Immature natural killer cell (primary cell): ENCODE measurements at places on chromosomes 11 and 22. TPM values are rescaled to one million over a fixed set of nuclear protein-coding genes. Genes with fewer than 3 reads are reported as not detected.

The CHRNA10 gene
- polyA plus RNA-seq = 0.26 TPM

GRCh38 chr11:61080986-61081590, 21.2 kb upstream of the CD5 start:
- no peak for DNase-seq

DNA sequence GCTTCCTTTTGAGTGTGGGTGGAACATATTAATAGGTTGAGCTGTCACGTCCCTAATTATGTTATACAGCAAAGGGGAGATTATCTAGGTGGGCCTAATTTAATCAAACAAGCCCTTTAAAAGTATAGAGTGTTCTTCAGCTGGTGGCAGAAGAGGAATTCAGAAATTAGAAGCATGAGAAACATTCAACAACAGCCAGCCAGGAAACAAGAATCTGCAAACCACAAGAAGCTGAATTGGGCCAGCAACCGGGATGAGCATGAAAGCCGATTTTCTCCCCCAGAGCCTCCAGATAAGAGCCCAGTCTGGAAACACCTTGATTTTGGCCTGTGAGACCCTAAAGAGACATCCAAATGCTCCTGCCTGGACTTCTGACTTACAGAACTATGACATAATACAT, 105.8 kb upstream of the LDLRAD3 start:
- DNase-seq = no peak

The TBX10 gene
- polyA plus RNA-seq = not detected

The TMEM191C gene
- 2.5 TPM for polyA plus RNA-seq

DNA sequence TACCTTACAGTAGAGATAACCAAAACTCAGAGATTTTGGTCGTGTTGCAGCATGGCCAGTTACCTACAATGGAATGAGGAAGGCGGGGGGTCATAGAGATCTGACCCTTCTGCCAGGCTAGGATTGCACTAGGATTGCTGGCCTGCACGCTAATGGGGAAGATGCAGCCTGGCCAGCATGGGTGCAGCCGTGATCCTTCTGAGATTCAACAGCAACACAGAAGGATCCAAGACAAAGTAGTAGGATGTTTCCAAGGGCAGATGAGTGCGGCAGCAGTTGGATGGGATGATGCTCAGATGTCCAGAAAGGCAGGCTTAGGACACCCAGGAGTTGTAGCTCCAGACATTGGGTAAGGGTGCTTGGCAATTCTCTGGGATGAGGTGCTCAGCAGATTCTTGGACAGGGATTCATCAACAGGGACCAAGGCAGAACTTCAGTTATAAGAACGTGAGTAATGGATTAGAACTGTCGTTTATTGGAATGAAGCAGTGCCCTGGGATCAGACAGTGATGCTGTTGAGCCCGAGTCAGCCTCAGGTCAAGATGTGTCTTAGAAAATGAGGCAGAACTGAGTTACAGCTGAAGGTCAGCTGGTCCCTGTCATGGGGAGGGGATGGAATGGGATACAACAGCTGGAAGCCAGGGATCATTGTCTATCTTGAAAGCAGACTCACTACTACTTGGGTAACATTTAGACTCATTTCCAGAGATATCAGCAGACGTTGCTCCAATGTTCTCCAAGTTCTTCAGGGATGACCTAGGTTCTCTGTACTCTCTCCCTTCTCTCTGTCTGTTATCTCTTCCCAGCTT, 71.0 kb downstream of the PARVA start:
- DNase-seq = no peak

DNA sequence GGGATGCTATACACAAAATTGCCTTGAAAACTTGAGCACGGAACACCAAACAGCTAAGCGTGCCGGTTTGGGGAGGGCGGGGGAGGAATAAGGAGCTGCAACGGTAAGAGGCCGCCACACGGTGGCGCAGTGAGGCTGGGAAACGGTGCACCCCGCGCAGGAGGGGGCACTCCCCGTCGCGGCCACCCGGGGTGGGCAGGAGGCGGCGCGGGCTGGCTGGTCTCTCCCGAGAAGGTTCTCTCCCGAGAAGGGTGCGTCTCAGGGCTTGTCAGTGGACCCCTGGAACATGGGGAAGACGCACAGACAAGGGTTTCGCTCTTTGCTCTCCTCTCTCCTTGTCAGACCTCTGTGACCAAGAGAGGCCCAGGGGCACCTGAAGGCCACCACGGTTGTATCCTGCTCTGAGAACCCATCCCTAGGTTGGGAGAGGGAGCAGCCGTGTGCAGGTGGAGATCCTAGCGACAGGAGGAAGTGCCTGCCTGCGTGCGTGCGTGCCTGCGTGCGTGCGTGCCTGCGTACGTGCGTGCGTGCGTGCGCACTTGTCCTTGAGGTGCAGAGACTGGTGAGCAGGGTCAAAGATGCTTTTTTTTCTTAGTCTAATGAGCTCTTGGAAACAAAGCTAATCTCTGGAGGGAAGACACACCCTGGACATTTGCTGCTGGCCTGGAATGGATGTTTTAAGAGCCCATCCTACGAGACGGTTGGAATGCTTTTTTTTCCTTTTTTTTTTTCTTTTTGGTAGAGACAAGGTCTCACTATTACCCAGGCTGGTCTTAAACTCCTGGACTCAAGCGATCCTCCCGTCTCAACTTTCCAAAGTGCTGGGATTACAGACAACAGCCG, 18.1 kb upstream of the JAM3 start:
- DNase-seq = peak; percentile 69

DNA sequence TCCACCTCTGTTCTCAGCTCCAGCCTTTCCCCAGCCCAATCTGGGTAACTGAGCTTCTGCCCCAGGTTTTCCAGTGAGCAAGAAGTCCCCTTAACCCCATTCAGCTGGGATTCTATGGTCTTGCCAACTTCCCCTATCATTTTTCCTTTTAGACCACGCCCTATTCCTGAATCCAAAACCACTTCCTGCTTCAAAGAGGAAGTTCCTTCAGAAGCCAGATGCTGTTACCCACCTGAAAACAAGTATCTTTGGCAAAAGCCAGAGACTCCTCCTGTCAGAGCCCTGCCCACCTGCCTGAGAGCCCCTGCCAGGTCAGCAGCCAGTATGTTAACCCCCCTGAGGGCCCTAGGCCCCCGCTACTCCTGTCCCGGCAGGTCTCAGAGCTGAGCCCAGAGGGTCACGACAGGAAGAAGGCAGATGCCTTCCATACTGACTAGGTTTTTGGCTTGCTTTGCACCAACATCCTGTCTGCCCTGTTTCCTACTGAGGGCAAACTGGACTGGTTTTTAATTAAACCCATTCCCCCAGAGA, 20.3 kb upstream of the MICAL2 start:
- no peak for DNase-seq

DNA sequence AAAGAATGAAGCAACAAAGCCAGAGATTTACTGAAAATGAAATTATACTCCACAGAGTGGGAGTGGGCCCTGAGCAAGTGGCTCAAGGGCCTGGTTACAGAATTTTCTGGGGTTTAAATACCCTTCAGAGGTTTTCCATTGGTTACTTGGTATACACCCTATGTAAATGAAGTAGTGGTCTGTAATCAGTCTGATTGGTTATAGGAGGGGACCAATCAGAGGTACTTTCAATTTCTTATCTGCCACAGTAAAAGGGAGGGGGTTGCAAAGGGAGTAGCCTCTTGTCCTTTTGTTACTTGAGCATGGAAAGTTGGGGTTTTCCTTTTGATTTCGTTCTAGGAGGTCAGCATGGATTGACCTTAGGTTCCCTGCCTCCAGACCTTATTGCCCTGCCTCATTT, 63.5 kb downstream of the ATM start:
- peak; percentile 13 for DNase-seq

DNA sequence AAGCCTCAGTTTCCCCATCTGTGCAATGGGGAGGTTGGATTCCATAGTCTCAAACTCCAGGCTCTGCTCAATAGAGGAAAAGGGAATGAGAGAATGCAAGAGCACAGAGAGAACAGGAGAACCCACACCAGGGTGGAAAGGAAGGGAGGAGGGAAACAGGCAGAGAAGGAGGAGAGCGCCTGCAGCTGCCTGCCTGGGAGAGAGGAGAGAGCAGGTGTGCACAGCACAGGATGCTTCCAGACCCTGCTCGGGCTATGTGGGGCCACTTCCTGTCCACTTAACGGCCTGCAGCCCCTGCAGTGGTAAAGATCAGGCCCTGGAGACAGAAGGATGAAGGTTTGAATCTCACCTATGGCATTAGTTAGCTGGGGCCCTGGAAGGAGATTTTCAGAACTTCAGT, 12.3 kb downstream of the LRRC32 start:
- no peak for DNase-seq

DNA sequence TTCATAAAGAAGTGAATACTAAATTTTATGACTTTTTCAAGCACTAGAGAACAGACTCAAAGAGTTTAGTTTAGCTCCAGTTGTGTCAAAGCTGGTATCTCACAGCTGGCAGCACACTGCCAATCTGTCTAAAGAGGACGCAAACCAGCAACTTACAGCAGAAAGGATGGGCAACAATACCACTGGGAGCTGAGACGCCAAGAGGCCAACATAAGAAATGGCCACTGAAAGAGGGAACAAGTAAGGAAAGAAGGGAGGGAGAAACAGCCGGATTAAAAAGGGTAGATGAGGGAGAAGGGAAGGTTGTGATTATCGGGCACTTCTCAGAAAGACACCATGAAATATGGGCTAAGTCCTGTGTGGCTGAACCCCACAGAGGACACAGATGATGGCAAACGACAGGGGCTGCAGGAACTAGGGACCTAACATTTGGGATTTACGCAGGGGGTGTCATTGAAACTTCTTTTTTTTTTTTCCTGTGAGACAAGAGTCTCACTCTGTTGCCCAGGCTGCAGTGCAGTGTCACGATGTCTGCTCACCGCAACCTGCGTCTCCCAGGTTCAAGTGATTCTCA, 41.7 kb downstream of the SERPIND1 start:
- no peak for DNase-seq

The LMNTD2 gene
- 0.66 TPM for polyA plus RNA-seq

DNA sequence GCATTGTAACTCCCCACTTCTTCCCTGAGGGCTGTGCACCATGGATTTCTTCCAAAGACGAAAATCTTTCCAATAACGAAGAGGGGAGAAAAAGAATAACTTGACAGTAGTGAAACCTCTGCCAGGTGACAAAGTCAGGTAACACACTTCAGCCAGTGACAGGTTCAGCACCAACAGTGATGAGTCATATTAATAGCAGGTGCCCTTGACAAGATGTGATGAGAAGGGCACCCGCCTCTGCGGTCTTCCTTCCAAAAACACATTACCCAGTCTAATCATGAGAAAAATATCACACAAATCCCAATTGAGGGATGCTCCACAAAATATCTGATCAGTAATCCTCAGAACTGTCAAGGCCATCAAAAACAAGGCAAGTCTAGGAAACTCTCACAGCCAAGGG, 157.8 kb downstream of the EFCAB6 start:
- no peak for DNase-seq

DNA sequence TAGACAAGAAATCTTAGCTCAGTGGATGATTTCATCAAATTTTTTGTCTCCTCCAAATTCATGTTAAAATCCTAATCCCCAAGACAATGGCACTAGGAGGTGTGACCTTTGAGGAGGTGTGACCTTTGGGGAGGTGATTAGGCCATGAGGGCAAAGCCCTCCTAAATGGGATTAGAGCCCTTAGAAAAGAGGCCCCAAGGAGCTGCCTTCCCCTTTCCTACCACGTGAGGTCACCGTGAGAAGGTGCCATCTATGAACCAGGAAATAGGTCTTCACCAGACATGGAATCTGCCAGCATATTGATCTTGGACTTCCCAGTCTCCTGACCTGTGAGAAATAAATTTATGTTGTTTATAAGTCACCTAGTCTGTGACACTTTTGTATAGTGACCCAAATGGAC, 138.7 kb downstream of the TRIM29 start:
- DNase-seq = no peak

The MS4A6E gene
- not detected for polyA plus RNA-seq

DNA sequence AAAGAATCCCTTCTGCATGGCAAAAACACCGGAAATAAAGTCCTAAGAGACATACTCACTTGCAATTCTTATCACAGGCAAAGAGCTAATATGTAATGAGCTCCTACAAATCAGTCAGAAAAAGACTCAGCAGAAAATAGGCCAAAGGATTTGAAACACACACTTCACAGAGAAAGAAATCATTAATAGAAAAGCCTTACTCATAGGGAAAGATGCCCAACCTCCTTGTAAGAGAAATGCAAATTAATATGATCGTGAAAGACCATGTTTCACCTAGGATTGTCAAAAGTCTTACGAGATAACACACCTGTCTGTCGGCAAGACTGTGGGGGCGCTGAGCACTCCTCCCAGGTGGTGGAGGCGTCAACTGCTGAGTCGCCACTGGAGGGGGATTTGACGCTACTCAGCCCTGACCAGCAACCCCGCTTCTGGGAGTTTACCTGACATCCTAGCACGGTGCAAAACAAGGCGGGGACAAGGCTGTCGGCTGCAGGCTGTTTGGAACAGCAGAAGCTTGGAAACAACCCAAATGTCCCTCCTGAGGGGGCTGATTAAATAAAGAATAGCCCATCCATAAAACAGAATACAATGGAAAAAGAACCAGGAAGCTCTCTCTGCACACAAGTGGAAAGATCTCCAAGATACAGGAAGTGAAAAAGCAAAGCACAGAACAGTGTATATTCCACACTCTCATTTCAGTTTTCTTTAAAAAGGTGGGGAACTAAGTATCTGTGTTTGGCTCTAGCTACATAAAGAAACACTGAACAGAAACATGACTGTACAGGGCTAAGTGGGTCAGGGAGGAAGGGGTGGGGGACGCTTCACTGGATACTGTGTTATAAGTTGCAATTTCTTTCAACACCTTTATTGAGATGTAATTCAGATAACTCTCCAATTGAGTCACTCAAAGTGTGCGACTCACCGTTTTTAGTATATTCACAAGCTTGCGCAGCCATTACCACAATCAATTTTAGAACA, 11.5 kb downstream of the CSNK1E start:
- DNase-seq = no peak

DNA sequence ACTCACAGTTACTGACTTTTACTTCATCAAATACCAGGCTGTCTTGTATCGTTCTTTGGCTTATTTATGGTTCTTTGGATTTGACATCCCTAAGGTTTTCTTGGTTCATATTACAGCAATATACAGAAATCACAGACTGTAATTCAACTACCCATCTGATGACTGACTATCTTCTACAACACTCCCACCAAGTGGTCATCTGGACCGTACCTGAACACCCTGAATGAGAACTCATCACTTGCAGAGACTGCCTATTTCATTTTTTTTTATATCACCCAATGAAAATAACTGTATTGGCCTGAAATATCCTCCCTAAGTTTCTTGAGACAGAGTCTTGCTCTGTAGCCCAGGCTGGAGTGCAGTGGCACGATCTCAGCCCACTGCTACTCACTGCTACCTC, 9.5 kb upstream of the UPB1 start:
- peak; percentile 3 for DNase-seq

GRCh38 chr22:38766076-38766777, 10.4 kb upstream of the SUN2 start:
- peak; percentile 38 for DNase-seq

The NLRP6 gene
- not detected for polyA plus RNA-seq

The SPON1 gene
- polyA plus RNA-seq = 1.1 TPM

DNA sequence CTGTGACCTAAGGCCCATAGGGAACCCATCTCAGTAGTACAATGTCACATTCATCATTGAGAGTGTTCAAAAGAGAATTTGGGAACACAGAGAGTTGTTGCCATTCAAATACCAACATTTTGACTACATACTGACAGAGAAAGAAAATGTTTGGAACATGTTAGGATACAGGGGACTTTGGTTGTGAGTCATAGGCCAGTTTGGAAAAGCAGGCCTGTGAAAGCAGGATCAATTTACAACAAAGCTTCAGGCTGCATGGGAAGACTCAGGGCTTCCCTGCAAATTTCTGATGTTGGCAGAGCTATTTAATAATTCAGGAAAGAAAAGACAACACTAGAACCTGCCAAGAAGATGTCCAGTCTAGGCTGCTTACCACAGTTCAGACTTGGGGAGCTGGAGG, 374 bp downstream of the NLRP10 start:
- DNase-seq = no peak

- no peak for DNase-seq
Measured at GRCh38 chr11:122882189-122882856, at the start of gene JHY. JHY (plus strand) TSS chr11:122882759; CDS start chr11:122885850, 3,091 bp downstream.

The CHKB gene
- polyA plus RNA-seq = 44.0 TPM
